ENCODE measurements at places on chromosomes 2 and 18.

- no peak for DNase-seq
Observed at GRCh38 chr2:148877403-148877740, 2.3 kb downstream of the KIF5C start.

DNA sequence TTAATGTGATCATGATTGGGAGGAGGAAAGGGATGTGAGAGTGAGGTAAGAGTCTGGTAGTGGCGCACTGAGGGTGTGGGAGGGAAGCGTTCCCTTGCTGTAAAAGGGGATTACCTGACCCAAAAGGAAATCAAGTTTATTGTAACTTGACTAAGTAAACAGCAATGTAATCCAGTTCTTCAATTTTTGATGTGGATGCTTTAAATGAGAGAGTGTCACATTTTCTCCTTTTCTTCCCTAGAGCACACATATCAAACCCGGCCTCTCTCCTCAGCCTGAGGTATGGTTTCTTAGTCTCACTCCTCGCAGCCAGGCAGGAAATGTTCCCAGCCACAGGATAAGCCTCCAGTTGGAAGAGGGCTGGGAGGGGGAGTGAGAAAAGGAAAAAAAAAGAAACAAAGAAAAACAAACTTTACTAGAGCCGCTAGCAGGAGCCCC is 688 bp upstream of the ARHGAP28 start:
- DNase-seq, result no peak

GRCh38 chr2:30367232-30368070 is 79.6 kb upstream of the LCLAT1 start:
- DNase-seq, result no peak

- DNase-seq, result peak; percentile 22
Observed at GRCh38 chr18:9475643-9476591, 604 bp downstream of the RALBP1 start.

GRCh38 chr18:48605408-48605845 is 66.6 kb downstream of the CTIF start:
- DNase-seq, result no peak

GRCh38 chr2:109623297-109623696 is 9.1 kb downstream of the SOWAHC start:
- DNase-seq, result no peak

DNA sequence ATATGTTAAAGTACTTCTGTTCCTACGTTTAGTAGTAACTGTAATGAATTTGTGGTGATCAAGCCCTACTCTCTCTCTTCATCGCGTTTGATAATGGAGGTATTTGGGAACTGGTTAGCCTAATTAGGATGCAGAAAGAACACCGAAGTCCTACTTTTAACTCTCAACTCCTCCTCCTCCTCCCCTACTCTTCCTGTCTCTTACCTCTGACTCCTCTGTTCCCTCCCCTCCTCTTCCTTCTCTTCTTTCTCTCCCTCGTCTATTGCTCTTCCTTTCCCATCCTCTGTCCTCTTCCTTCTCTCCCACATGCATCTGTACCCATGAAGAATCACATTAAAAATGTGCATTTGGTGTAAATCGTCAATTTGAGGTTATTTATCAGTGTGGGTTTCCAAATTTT is 57.8 kb downstream of the RMDN2 start:
- no peak for DNase-seq

GRCh38 chr2:10184421-10184820 is 61.9 kb downstream of the RRM2 start:
- no peak for DNase-seq

DNA sequence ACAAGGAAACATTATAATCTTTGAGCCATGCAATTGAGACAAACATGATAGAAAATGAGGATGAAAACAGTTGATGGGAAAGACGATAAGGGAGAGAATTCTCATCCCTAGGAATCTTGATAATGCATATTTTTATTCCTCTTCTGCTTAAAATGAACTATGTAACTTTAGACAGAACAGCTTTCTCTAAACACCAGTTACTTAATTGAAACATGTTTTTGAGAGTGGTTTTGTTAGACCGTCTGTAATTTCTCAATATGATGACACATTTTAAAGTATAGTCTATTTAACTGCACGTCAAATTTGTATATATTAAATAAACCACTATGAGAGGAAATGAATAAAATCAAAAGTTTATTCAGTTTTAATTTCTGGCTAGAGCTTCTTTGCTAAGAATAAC is 1453.9 kb upstream of the NXPH2 start:
- DNase-seq, result no peak

DNA sequence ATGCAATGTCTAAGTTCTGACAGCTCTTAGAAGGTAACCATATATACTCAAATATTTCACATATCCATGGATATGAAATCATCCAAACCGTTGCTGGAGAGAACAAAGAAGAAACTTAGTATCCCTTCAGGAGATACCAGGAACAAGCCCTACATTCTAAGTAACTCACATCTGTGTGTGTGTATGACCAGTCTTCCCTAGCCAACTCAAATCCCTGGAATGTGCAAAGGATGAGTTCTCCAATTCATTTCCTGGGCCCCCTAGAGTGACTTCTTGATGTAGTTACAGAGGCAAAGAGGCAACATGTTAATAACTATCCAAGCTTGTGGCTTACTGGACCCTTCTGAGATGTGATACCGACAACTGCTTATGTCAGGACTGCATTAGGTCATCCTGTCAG is 20.1 kb downstream of the TPGS2 start:
- DNase-seq, result no peak

DNA sequence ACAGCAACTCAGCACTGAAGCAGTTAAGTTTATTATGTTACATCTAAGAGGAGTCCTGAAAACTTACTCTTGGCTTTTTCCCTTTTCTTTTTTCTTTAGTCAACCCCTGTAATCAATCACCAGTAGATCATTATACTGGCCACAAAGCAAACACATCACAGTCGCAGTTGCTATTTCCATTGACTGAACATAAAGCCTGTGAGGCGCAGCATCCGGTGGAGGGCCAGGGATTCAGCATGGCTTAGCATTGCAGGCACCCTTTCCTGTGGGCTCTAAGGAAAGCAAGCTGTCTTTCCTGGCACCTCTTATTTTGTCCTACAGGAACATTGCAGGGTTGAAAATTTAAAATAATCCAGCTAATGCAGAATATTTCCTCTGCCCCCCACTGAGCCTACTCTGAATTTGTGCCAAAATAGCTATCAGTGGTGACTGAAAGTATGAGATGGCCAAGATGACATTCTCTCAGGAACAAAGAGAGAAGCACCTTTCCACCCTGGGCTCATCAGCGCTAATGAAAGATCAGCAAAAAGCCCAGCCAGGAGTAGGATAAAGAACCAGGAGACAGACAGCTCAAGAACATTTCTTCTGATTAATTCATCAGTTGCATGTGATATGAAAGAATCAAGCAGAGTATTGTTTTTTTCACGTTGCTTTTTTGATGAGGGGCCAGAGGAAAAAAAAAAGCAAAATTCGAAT is 85.3 kb upstream of the SULT1C3 start:
- DNase-seq, result no peak

- no peak for DNase-seq
Observed at GRCh38 chr18:57209713-57210106, 62.8 kb downstream of the BOD1L2 start.

GRCh38 chr18:23943104-23943503 is 71.5 kb upstream of the TTC39C start:
- no peak for DNase-seq

GRCh38 chr2:151410485-151410834 is 758 bp downstream of the RIF1 start:
- peak; percentile 21 for DNase-seq

- DNase-seq, result no peak
Observed at GRCh38 chr2:2577407-2577831, 246.3 kb upstream of the MYT1L start.

DNA sequence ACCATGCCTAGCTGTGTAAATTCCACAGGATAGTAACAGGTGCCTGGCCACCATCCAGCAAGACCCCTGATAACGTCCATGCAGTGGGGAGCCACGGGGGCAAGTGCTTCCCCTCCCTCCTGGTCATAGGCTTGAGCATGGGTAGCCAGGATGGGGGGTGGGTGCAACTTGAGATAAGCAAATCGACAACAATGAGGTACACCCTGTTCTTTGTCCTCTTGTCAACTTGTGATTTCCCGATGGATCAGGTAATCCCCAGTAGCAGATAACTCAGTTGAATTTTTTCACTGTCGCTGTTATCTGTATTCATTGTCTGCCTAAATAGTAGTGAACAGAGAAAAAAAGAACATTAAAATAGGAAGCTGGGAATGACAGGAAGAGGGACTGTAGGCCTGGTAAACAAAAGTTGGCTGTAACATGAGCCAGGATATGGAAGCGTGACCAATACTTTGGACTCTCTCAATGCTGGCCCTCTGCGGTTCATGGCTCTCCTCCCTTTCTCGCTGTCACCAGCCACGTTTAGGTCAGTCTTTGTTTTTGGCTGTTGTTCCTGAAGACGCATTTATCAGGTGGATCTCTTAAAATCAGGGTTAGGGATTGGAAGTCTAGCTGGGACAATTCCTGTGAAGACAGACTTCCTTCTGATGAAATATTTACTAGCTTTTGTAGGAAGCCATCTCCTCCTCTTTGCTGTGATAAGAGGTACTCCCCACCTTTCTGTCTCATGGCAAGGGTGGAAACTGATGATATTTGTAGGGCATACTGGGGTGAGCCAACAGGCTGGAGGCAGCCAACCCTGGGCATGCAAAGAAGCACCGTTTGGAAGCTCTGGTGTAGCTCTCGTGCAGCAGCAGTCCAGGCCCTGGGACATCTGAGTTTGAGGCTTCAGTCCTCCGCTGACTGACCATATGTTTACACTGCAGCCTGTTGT is 42.4 kb downstream of the TCF7L1 start:
- no peak for DNase-seq

DNA sequence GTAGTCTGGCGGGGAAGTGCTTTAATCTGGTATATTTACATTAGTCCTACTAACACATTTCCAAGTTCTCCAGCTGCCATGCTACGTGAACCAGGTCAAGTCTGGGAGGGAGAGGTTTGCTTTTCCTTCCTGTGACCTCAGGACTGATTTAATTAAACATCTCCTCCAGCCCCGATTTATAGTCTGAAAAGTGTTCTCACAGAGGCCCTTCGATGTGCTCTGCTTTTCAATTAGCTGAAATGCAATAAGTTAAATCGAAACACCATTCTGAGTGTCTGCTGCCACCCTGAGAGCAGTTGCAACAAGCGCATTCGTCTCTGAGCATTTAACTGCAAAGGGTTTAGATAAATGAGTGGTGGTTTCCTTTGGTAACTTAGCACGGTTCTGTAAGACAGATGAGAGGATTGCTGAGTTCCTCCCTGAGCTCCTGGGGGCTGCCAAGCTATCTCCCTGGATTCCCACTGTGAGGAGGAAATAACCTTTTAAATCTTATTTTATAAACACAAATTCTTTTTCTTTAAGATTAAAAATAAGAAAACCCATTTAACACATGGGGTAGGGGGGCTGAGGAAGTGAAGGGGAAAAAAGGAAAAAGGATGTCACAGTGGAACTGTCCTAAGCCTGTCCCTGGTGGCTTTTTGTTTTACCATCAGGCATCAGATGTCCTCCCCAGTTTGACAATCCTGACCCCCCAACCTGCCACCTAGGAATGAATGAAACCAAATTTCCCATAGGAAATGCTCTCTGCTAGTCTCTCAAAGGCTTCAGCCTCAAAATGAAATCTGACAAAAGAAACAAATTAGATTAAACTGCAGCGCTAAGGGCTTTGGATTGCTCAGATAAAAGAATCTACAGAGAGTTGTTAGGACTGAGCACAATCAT is 56.5 kb upstream of the CREB1 start:
- no peak for DNase-seq

DNA sequence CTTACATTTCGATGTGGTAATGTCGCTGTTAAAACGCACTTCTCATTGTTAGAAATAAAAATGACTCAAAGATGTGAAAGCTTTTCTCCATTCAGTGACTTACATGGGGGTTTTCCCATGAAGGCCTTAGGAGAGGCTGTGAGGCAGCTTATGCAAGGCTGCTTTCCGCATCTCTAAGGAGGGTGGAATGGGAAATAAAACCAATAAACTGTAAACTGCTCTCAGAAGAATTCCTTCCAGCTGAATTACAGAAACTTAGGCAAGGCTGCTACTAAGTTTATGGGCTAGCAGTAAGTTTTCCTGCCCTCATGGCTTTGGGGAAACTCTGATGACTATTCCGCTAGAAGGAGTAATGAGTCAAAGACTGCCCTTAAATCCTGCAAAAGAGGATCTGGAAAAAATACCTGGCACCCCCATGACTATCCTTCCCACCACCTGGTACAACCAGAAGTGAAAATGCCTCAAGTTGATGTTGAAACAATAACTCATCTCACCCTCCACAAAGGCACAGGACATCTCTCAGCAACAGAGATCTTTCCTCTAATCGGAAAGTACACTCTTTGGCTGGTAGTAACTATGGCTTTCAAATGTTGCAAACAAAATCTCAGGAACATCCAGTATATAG is 97.7 kb upstream of the SMAD7 start:
- DNase-seq, result no peak

GRCh38 chr2:50646226-50646625 is 385.7 kb downstream of the NRXN1 start:
- DNase-seq, result no peak

- DNase-seq, result no peak
Observed at GRCh38 chr18:6962571-6963451, 154.8 kb downstream of the LAMA1 start.

GRCh38 chr18:62070302-62070701 is 116.6 kb downstream of the PIGN start:
- no peak for DNase-seq

DNA sequence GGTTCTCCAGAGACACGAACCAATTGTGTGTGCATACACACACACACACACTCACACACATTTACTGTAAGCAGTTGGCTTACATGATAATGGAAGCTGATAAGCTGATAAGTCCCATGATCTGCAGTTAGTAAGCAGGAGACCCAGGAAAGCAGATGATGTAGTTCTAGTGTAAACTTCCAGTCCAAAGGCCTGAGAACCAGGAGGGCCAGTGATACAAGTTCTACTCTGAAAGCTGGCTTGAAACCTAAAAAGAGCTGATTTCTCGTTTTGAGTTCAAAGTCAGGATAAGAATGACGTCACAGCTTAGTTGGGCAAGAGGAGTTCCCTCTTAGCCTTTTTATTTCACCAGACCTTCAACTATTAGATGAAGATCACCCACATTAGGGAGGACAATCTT is 558.8 kb upstream of the PIK3C3 start:
- DNase-seq, result no peak

- DNase-seq, result no peak
Observed at GRCh38 chr2:167953776-167954175, 293.6 kb downstream of the STK39 start.

DNA sequence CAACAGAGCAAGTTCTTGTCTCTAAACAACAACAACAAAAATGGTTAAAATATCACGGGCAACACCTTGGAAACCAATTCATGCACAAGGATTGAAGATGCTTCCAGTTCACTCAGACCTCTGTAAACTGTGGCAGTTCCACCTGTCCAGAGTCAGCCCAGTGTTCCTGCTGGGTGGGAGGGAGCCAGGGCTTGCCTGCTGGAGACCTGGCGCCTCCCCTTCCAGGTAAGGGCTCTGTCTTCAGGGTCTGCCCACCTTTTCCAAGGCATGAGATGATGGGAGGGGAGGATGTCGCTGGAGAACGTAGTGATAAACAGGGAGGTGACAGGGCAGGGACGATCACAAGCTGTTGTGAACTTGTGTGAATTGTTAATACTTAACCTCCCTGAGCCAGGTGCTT is 9.8 kb upstream of the GPC1 start:
- DNase-seq, result no peak

GRCh38 chr2:232236200-232236599 is 142.4 kb upstream of the ALPP start:
- no peak for DNase-seq

Data from T-helper 17 cell (primary cell).